ENCODE measurements at places on chromosomes 12 and 14. TPM values are rescaled to one million over a fixed set of nuclear protein-coding genes. Genes with fewer than 3 reads are reported as not detected.

HIP1R gene
- 36.1 TPM for total RNA-seq

KHNYN gene
- total RNA-seq: 128 TPM

SRGAP1 gene
- 4.5 TPM for total RNA-seq

LRRC43 gene
- under 0.01 TPM for total RNA-seq

FOXN4 gene
- not detected for total RNA-seq

PLEKHH1 gene
- 4.7 TPM for total RNA-seq

TTC6 gene
- 1.2 TPM for total RNA-seq

TRHDE gene
- total RNA-seq: 0.26 TPM

CCDC175 gene
- not detected for total RNA-seq

RTL1 gene
- total RNA-seq: not detected

PAWR gene
- 69.2 TPM for total RNA-seq

CISTR gene
- total RNA-seq: not detected

RERGL gene
- not detected for total RNA-seq

SMCO2 gene
- total RNA-seq: 1.8 TPM

HEBP1 gene
- total RNA-seq: 4.2 TPM

CLEC4D gene
- total RNA-seq: not detected

PLA2G1B gene
- total RNA-seq: not detected

TRIM9 gene
- total RNA-seq: 0.26 TPM

LGR5 gene
- total RNA-seq: not detected

SPX gene
- total RNA-seq: 6.3 TPM

FAM222A gene
- under 0.01 TPM for total RNA-seq

KRT73 gene
- not detected for total RNA-seq

FITM1 gene
- total RNA-seq: 0.51 TPM

KLRC4 gene
- not detected for total RNA-seq

EGLN3 gene
- 48.7 TPM for total RNA-seq

ASB2 gene
- total RNA-seq: 0.26 TPM

PZP gene
- not detected for total RNA-seq

IFNG-AS1 gene
- total RNA-seq: not detected

PITPNM2 gene
- 2.4 TPM for total RNA-seq

ADGRD1 gene
- total RNA-seq: not detected

CELA1 gene
- not detected for total RNA-seq

PPP1R1A gene
- not detected for total RNA-seq

SLC7A7 gene
- total RNA-seq: 0.79 TPM

SIX1 gene
- 6.5 TPM for total RNA-seq

SUDS3 gene
- total RNA-seq: 32.9 TPM

ABCD2 gene
- total RNA-seq: not detected

NT5DC3 gene
- 6.6 TPM for total RNA-seq

DHRS1 gene
- total RNA-seq: 16.6 TPM

CLEC1A gene
- total RNA-seq: not detected

ASPG gene
- total RNA-seq: 6.9 TPM

CCDC196 gene
- not detected for total RNA-seq

COQ6 gene
- 13.4 TPM for total RNA-seq

KRT78 gene
- total RNA-seq: 5.3 TPM
